ENCODE measurements at places on chromosomes 4 and X.

GRCh38 chrX:65522739-65523372 is 11.7 kb downstream of the LAS1L start:
- no peak for DNase-seq

- no peak for DNase-seq
Measured at GRCh38 chr4:39227906-39228305, 45.6 kb downstream of the WDR19 start.

GRCh38 chr4:105191621-105192210 is 45.0 kb downstream of the TET2 start:
- DNase-seq: no peak

GRCh38 chrX:150870487-150871340 is 27.8 kb downstream of the CD99L2 start:
- no peak for DNase-seq

DNA sequence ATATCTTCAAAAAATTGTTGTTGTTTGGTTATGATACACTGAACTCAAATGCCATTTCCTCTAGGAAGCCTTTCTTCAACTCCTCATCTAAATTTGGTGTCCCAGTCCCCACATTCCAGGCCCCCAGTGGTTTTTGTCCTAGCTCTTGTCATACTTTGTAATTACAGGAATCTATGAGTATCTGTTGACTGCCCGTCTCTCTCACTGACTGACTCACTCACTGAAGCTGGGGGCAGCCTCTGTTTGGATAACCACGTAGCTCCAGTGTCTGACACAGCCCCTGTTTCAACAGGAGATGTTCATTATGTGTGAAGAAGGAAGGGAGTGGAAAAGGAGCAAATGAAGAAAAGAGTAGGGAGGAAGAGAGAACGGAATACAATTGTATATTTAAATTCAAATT is 284.1 kb upstream of the TENM3 start:
- DNase-seq: no peak
